ENCODE measurements at places on chromosomes 3 and 15. TPM values are rescaled to one million over a fixed set of nuclear protein-coding genes. Genes with fewer than 3 reads are reported as not detected.

GRCh38 chr3:144708437-144708836, 736.8 kb downstream of the DIPK2A start:
- DNase-seq, result no peak

GRCh38 chr3:185943760-185944106, 5.9 kb upstream of the TRA2B start:
- DNase-seq, result no peak

GRCh38 chr3:32934150-32934742, 17.2 kb upstream of the CCR4 start:
- DNase-seq, result no peak

- no peak for DNase-seq
These were observed 18.4 kb downstream of the FNDC3B start for GRCh38 chr3:172057624-172058327.

DNA sequence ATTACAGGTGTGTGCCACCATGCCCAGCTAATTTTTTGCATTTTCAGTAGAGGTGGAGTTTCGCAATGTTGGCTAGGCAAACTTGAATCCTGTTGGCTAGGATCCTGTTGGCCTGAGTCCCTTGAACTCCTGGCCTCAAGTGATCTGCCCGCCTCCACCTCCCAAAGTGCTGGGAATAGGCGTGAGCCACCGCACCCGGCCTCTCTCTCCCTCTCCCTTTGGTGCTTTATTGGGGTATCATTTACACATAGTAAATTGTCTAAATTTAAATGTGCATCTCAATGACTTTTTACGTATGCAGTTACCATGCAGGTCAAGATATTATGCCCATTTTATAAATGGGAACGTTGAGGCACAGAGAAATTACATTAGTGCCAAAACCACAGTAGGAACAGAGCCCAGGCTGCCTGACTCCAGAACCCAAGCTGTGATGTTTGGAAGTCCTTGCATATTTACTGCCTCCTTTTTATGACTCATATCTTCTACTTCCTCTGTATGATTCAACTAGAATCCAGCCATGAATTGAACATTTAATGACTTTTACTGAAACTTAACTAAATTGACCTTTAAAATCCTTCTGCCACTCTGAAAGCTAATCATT, 34.0 kb upstream of the RPP14 start:
- no peak for DNase-seq

GRCh38 chr15:32099956-32100684, 69.8 kb downstream of the CHRNA7 start:
- no peak for DNase-seq

GRCh38 chr15:31155151-31155550, 53.6 kb upstream of the TRPM1 start:
- DNase-seq, result no peak

GRCh38 chr15:77531191-77532000, 101.3 kb downstream of the LINGO1 start:
- DNase-seq, result no peak

GRCh38 chr3:21754839-21755238, 3.8 kb upstream of the ZNF385D start:
- no peak for DNase-seq

DNA sequence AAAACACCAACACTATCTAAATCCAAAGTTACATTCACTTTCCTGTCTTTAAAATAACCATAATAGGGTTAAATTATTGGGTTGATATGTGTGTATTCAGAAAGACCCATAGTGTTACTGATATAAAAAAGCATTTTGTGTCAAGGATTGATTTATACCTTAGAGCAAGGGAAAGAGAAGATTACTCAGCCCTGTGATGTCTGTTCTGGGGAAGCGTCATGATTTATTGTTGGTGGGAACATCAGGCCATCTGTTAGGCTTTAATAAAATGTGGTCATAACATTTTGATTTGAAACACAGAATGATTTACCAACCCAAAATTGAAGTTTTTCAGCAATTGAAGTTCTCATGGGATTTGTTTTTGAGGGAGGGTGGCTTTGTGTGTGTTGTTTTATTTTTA, 33.2 kb downstream of the SIDT1 start:
- DNase-seq, result no peak

RARRES1 gene
- not detected for total RNA-seq

NR2E3 gene
- total RNA-seq, result not detected

SLCO2A1 gene
- total RNA-seq, result not detected

DPPA4 gene
- total RNA-seq, result 1.8 TPM

TRIM71 gene
- not detected for total RNA-seq

NAALADL2 gene
- total RNA-seq, result 0.27 TPM

WDR72 gene
- total RNA-seq, result not detected

LTK gene
- 12.3 TPM for total RNA-seq

MYLK gene
- total RNA-seq, result not detected

FANCD2OS gene
- total RNA-seq, result not detected

FAM219B gene
- total RNA-seq, result 18.6 TPM

DZIP1L gene
- not detected for total RNA-seq

STRIT1 gene
- total RNA-seq, result not detected

All from CD8-positive, alpha-beta T cell (primary cell).